ENCODE measurements at places on chromosomes 3 and 15. TPM values are rescaled to one million over a fixed set of nuclear protein-coding genes. Genes with fewer than 3 reads are reported as not detected.

DNA sequence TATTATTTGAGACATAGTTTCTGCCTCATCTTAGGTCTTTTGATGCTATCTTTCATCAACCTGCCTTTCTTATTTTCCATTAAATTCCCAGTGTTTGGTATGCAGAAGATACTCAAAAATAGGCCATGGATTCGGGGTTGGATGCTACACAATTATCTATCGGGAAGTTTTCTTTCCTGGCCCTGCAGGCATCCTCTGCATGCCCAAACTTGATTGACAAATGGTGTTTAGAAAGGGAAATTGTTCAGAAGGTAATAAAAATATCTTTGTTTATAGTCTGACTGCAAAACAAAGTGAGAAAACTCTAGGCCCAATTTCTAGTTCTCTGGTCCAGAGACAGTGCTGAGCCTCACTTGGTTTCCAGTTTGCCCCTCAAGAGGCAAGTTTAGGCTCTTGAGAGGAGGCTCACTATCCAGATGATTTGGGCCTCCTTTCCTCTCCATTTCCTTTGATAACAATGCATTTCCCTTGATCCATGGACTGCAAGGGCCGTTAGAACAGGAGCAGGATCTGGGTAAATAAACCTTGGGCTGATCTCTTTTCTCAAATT lies 157.1 kb upstream of the DPH6 start:
- no peak for DNase-seq

- no peak for DNase-seq
These were observed 76.9 kb downstream of the ETFA start for GRCh38 chr15:76234337-76234889.

- no peak for DNase-seq
These were observed 213.7 kb downstream of the ALCAM start for GRCh38 chr3:105580296-105580965.

DNA sequence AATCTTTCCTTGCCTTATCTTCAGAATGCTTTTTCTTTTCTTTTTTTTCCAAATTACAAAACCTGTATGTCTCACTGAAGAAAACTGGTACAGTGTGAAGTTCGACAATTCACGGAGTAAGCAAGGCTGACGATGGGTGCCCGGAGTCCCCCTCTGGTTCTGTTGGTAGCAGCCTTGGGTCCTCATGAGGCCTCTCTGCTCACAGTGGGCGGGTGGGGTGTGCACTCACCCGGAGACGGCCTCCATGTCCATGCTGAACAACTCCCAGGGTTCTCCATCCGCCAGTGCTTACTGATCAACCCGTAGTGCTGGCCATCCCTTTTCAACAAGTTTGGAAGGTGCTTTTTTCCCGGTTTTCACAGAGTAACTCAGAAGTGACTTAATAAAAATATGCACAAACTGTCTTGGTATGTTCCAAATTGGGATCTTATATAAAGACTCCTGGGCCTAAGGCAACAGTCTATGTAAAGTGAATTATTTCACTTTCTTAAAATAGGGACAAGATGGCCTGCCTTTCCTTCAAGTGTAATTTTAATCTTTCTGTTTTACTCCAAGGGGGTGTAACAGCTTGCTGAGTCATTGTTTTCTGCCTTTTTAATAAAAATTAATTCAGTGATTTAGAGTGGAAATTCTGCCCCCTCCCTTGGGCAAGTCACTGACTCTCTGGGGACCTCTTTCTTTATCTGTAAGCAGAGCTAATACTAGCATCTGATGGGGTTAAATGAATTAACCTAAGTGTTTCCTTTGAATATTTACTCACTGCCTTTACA lies 23.7 kb downstream of the LRRK1 start:
- no peak for DNase-seq

- DNase-seq, result no peak
These were observed 265.0 kb downstream of the TAFA4 start for GRCh38 chr3:68667346-68667745.

- no peak for DNase-seq
These were observed 50.9 kb downstream of the C3orf85 start for GRCh38 chr3:109187390-109187789.

DNA sequence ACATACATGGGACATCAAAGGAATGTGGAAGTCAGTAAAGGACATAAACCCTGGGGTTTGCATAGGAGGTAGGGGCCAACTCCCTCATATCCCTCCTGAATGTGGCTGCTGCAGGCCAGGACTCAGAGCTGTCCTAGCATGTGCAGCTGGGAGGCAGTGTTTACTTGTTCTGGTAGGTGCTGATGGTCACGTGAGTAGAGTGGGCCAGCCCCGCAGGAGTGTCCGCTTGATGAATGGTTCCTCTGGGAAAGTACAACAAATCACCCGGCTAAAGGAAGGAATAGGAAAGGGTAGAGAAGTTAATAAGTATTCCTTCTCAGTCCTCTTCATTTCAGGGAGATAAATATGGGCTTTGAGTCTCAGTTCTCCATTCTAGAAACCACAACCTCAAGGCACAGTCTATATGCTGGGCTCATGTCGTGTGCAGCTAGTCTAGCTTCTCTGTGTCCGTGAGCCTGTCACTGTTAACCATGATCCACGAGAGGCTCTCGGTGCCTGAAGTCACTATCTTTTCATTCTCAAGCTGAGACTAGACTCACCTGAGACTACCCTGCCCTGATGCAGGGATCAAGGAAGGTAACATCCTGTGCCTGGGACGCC lies 17.9 kb downstream of the RIOX2 start:
- DNase-seq, result no peak

DNA sequence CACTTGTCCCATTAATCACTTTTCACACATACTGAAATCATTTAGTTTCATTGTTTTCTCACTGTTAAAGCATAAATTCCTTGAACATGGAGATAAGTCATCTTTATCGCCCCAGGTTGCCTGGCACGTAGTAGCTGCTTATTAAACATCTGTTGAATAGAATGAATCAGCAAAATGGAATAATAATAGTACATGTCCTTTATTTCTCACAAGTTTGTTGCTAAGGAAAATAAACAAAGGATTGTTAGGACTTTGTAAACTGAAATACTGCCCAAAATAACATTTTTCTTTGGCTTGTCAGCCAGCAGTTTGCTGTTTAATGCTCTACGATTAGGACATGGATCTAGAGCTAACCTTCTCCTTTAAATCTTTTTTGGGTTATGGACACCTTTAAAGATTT lies 17.9 kb downstream of the SLC35A5 start:
- no peak for DNase-seq

DNA sequence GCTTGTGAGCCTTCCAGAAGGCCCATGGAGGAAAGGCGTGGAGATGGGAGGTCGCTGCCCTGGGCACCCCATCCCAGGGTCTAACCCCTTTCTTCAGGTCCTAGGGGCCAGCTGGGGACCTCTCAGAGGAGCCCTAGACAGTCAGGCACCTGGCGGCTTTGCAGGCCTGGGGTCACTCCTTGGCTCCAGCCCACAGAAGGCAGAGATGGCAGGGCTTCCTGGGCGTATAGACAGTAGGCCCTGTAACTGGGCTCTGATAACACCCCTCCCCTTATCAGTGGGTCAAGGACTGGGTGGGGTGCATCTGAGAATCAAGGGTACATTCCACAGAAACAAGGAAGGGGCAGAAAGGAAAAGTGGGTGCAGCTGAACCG lies 16.7 kb downstream of the ZDHHC19 start:
- DNase-seq, result no peak

DNA sequence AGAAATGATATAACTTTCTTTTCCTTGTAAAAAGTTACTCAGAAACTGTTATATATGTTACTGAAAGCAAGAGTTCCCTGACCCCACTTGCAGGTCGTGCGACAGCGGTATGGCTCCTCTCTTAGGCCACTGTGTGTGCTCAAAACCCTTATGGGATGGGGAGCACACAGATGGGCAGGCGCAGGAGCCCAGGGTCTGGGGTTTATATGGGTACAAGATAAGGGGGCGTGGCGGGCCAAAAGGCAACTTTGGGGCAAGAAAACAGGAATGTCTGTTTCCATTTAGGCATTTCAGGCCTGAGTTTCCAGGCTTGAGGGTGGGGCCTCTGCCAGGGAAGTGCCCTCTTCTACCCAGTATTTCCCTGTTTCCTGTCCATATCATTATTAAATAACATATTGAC lies 736.5 kb downstream of the VGLL3 start:
- no peak for DNase-seq

DNA sequence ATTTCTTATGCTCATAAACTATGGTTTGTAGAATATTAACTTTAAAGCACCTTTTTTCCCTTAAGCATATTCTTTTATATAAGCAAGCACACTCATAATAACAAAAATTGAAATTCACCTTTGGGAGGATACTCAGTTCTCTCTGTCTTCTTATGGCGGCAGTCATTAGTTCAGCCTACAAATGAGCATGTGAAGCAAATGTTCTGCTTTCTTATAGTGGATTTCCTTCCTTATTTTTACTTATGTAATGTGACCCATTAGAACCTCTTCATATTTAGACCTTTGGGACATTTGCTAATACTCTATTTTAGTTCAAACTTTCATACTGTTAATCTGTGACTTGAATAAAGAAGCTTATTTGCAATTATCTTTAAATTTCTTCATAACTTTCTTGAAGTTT lies at the start of gene P2RY13:
Gene P2RY13 (minus strand): TSS at position 187 of the 400 bp plus-strand sequence. CDS start 21 bp downstream, at position 166.
- DNase-seq, result no peak

DNA sequence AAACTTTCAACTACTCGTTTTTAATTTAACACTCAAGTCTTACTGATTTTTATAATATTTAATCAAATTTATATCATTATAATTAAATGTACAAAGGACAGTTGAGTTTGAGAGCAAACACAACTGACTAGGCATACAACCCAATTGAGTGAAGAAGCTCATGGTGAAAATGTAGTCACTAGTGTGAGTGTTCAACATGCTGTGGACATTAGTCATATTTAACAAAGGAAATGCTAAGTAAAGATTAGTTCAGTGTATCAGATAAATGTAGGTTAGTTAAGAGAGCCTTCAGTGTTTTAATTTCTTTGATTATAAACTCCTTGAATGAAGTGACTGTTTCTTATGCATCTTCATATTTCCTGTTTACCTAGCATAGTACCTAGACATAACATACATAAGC lies 444.2 kb upstream of the GOLIM4 start:
- DNase-seq, result no peak

DNA sequence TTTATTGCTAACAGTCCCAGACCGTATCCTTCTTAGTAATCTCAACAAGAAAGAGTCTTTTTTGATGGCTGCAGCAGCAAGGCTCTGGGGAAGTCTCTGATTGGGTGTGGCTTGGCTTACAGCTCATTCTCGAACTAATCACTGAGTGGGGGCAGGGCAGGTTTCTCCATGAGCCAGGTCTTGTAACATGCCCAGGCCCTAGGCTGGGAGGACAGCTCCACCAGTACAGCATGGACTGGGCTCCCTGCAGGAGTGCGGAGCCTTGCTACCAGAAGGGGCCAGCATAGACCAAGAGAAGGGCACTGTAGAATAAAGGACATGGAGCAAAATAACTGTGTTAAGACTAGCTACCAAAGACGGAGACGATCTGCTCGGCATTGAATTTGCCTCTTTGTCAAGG lies 7.2 kb downstream of the CD276 start:
- DNase-seq, result no peak

DNA sequence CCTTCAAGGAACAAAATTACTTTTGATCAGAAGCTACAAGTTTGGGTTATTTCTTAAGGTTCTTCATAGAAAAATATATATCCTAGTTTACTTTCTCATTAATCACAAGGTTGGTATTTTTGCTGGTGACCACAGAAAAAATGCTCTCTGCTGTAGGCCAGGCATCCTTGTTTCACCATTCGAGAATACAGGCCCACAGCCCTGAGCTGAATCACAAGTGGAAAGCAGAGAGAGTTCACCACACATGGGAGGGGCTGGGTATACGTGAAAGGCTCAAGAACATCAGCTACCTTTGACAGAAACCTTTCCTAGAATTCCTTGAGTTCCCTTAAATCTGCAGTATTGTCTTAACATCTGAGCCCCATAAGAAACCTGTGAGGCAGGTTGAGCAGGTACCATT lies 23.2 kb downstream of the CPEB1 start:
- peak; percentile 19 for DNase-seq

DNA sequence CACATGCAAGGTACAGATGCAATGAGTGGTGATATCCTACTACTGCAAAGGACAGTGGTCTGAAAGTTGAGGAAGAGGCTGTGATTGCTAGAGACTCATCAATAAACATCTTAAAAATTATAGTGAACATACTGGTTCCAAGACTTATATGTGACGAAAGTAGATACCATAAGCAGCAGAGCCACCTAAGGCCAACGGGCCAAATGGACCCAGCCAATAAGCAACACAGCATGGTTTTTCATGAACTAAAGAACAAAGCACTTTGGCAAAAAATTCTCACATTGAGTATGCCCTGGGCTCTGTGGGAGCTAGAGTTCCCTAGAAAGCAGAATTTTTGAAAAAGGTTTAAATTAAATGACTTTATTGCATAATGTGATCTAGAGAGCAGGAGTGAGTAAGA lies 272.1 kb downstream of the SI start:
- DNase-seq, result no peak

- no peak for DNase-seq
These were observed 39.0 kb downstream of the GABPB1 start for GRCh38 chr15:50315814-50316630.

DNA sequence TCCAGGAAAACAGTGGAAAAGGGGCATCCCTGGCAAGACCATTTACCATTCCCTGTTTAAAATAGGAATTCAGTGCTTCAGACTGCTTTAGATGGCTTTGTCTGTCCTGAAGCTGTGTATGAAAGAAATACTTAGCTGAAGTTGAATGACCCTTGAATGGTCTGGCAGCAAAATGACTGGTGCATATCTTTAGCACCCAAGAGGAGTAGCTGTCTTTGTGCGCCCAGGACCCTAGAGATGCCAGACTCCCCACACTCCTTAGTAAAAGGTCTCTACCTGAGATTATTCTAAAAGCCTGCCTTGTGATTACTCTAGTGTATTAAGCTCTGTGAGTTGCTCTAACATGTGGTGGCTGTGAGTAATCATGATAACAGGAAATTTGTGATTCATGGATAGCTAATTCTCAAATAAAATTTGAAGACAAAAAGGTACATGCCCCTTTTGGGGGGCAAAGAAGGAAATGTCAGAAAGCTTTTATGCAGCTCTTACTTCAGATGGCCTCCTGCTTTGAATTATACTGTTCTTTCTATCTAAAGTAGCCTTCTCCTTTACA lies 3.2 kb downstream of the MAPKBP1 start:
- no peak for DNase-seq

GRCh38 chr15:48565560-48566482 lies 79.7 kb downstream of the FBN1 start:
- no peak for DNase-seq

GRCh38 chr15:95205077-95205476 lies 973.7 kb downstream of the MCTP2 start:
- DNase-seq, result no peak

DNA sequence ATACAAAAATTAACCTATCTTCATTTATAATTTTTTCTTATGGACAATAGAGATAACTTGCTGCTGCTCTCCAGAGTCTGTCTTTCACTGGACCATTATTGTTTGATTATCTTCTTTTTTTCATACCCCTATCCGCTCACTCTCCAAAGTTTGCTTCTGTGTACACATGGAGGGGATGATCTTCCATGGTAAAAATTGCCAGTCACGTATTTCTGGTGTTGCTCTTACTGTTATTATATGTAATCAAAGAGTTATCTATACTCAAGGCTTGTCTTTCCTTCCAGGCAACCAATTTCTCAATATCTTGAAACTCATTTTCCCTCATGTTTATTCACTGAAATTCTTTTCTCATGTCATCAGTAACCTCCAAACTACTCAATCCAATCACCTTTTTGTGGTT lies 817.8 kb upstream of the NECTIN3 start:
- DNase-seq, result no peak

Gene MST1
- 15.4 TPM for total RNA-seq

Gene PYDC2
- total RNA-seq, result not detected

Gene RTP3
- not detected for total RNA-seq

Gene KCNAB1
- 0.44 TPM for total RNA-seq

Gene NMNAT3
- 17.5 TPM for total RNA-seq

Gene RHCG
- total RNA-seq, result not detected
